ENCODE measurements at places on chromosomes 7 and 10.

GRCh38 chr10:24009736-24010135 is 199.2 kb upstream of the KIAA1217 start:
- no peak for DNase-seq

DNA sequence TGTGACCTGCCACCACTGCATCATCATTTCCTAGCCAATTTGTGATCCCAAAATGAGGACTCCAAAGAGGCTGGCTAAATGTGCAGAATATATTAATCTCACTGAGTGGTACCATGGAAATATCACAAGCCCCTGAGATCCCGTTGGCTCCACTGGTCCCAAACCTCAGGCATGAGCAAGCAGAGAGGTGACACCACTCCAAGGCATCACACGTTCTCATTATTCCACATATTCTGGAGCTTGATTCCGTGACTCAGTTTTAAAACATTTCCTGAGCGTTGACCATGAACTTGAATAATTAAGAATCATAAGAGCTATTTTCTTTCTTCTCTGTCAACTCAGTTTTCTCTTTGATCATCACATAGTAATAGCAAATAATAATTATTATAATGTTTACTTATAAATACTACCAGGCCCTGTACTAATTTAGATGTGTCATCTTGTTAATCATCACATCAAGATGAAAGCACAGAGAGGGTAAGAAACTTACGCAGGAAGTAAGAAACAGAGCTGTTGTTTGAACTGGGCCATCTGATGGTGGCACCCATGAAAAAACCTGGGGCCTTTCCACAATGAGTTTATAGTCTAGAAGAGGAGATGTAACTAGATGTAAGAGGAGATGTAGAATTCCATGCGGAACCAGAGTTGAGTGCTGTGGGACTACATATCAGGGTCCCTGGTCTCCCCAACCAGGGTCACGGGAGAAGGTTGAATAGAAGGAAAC is 3.5 kb downstream of the APBB1IP start:
- DNase-seq, result peak; percentile 11

- no peak for DNase-seq
Measured at GRCh38 chr10:131499566-131499965, 188.0 kb upstream of the TCERG1L start.

DNA sequence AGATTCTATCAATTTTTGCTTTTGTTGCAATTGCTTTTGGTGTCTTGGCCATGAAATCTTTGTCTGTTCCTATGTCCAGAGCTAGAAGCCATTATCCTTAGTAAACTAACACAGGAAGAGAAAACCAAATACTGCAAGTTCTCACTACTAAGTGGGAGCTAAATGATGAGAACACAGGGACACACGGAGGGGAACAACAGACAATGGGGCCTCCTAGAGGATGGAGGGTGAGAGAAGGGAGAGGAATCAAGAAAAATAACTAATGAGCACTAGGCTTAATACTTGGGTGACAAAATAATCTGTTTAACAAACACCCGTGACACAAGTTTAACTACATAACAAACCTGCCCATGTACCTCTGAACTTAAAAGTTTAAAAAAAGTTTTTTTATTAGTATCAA is 78.2 kb downstream of the ANKRD26 start:
- DNase-seq, result no peak

GRCh38 chr10:93115661-93116383 is 42.1 kb downstream of the CYP26A1 start:
- peak; percentile 46 for DNase-seq

- no peak for DNase-seq
Measured at GRCh38 chr10:122550983-122551382, 9.6 kb upstream of the DMBT1 start.

DNA sequence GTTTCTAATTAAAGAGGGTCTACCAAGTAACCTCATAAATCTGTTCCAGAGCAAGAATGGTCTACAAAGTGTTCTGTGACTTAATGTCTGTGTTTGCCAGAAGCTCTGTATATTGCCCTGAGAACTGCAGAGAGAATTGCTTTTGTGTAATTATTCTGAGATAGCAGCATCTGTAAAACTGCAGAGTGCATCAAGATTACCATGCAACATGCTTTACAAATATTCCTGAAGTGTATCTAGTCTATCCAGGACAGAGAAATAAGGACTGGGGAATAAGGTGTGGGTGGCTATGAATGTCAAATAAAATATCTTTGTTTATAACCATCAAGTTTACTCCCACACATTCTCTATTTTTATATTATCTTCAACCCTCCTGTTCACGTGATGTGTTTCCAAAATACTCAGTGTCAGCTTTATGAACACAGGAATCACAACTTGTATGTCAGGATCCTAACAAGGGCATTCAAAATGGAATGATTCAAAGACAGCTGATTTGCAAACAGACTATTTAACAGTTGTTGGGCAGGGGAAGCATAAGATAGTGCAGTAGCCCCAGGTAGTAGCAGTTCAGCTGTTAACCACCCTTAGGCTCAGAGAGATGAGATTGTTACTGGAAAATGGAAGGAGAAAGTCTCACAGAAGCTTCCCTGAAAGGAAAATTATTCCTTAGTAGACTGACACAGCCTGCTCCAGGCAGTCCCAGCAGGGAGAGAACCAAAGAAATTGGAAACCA is 15.3 kb upstream of the LIPA start:
- DNase-seq, result no peak

DNA sequence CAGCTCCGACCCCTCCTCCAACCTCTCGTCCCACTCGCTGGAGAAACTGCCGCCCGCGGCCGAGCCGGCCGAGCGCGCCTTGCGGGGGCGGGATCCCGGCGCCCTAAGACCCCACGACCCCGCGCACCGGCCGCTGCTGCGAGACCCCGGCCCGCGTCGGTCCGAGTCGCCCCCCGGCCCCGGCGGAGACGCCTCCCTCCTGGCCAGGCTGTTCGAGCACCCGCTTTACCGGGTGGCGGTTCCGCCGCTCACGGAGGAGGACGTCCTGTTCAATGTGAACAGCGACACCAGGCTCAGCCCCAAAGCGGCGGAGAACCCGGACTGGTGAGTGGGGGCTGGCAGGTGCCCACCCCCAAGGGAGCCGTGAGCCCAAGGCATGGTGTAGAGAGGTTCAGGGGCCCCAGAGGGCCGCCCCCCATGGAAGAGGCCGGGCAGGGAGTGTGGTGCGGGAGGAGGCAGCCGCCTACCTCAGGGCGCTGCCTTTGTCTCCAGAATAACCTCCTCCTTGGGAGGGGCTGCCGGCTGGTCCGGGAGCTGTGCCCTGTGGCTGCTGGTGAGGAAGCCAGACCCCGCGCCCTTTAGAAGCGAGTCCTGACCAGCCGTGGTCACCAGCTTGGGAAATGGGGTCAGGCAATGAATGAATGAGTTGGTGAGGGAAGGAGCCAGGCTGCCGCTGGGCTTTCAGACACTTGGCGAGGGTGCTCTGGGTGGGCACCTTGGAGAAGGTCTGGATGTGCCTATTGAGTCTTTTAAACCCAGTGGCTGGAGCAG is 1.3 kb downstream of the FAM20C start:
- DNase-seq, result no peak

- DNase-seq, result no peak
Measured at GRCh38 chr7:102305414-102306268, 19.0 kb downstream of the SH2B2 start.

DNA sequence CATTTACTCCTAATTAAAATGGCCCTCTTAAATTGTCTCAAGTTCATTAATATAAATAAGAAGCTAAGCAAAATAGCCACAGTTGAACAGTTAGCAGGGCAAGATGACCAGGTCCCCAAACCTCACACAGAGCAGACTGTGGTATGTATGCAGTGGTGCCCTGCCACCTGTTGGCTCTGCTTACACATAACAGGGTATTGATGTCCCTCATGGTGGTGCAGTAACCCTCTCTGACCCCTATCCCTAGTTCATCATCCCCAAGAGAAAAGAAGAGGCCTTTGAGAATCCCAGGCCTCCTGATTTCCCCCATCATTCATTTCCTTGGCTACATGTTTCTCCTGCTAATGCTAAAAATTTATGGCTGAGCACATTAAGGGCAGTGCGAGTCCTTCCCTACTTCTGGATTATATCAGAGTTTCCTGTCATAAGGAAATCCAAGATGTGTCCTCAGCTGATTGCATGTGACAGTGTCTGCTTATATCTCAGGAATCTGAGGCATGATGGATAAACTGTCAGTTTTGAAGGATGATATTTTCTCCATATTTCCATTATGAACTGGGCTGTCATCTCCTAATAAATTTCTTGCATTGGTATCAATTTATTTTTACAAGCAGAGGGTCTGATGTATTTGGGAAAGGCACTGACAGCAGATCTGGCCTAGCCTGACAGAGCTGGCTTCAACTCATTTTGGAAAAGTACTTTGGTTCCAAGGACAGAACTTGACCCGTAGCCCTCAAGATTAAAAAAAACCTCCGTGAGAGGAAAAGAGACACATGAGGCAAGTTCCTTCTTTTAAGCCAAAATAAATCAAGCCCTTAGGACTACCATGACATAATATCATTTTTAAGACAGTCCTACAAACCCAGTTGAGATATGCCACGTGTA is 880.6 kb downstream of the LRMDA start:
- DNase-seq, result peak; percentile 64

GRCh38 chr10:108244443-108245228 is 1080.1 kb upstream of the SORCS1 start:
- no peak for DNase-seq

- no peak for DNase-seq
Measured at GRCh38 chr7:27239387-27240014, 3.1 kb upstream of the EVX1 start.

GRCh38 chr7:1859266-1860035 is 189.4 kb downstream of the ELFN1 start:
- DNase-seq, result no peak

DNA sequence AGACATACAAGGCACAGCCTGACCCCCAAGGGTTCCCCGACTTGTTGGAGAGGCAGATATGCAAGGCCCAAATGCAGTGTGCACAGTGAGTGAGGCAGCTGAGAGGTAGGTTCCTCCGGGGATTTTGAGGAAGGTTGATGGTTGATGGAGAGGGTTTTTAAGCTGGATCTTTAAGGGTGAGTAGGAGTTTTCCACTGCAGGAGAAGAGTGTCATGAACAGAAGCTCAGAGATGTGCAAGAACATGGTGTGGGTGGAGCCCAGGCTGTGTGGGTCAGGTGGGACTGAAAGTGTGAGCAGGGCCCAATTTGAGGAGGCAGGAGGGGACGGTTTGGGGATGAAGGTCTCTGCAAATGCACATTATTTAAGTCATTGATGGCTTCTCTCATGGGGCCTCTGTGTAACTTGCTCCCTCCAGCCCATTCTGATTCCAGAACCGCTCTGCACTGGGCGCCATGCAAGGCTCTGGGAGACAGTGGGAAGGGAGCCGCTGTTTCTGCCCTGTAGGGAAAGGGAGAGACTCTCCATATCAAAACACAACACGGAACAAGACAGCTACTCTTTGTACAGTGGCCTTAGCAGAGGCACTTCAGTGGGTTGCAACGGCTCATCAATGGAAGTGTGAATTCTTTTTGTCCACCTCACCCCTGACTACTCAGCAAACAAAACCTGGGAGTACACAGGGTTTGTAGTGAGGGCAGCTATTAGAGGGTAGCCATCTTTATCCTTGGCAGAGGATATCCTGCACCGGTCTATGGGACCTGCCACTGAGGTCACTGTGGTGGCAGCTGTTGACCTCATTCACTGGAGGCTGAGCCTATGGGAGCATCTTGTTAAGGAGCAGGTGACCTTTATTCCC is 29.7 kb downstream of the RAMP3 start:
- DNase-seq, result no peak

GRCh38 chr10:44922021-44922420 is 10.9 kb downstream of the TMEM72 start:
- DNase-seq, result no peak

DNA sequence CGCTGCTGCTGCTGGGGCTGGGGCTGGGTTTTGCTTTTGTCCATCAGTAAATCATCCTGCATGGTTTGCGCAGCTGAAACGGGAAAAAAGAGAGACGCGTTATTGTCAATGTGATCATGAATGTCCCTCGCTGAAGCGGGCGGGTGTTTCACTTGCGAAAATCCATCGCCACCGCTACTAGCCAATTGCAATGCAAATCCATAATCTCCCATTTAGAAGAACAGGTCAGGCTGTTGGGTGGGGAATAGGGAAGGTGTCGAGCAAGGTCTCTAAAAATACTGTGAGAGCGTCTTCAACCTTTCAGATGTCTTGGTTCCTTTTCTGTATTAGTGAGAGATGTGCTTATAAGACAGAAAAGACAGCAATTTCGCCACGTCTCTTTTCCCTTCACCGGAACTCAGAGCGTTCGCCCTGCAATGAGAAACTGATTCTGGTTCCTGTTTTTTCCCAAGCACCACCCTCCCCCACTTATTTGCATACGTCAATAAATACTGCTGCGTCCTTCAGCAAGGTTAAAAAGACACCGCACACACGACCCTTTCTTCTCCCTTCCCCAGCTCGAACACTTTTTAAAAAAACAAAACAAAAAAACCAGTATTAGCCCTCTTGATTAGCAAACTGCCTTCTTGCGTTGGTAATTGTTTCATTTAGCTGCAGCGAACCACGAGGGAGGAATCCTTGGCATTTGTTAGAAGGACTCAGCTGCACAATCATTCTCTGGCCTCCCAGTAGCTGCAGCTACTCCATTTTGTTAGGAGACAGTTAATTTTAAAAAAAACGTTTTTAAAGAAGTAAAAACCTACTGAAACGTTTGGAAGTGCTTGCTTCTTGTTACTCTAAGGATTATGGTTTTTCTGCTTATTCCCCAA is 50.4 kb downstream of the CPEB3 start:
- DNase-seq, result peak; percentile 52

- no peak for DNase-seq
Measured at GRCh38 chr10:10054466-10054865, 963.2 kb upstream of the CELF2 start.

GRCh38 chr10:58189269-58189668 is 78.4 kb downstream of the IPMK start:
- DNase-seq, result peak; percentile 11

GRCh38 chr7:38525857-38526256 is 105.3 kb downstream of the AMPH start:
- no peak for DNase-seq
